ENCODE measurements at places on chromosomes 1 and 21. TPM values are rescaled to one million over a fixed set of nuclear protein-coding genes. Genes with fewer than 3 reads are reported as not detected.

The S100B gene
- 1.0 TPM for total RNA-seq

DNA sequence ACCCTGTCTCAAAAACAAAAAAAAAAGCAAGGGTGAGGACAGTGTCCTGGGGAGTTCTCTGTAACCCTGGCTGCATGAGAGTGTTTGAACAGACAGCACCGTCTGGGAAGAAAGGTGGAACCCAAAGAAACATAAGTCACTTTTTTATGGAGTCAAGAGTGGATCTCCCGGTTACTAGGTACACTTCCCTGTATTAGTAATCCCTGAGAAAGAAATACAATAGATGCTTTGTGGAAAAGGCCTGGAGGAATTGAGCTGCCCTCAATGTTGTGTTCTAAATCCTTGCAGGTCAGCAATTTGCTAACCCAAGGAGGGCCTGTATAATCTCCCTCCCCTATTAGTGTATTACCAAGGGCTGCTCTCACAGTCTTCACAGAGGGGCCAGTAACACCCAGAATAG is 16.6 kb downstream of the DEGS1 start:
- no peak overlapping the region for H3K27ac ChIP-seq
- no peaks in the 10 kb centered on the region for H3K27me3 ChIP-seq
- DNase-seq: no peak
- peaks cover 4% of the 10 kb centered on the region for H3K36me3 ChIP-seq
- H3K4me3 ChIP-seq: no peak overlapping the region

The CFHR3 gene
- total RNA-seq: not detected

The ZMYND12 gene
- 0.23 TPM for total RNA-seq

DNA sequence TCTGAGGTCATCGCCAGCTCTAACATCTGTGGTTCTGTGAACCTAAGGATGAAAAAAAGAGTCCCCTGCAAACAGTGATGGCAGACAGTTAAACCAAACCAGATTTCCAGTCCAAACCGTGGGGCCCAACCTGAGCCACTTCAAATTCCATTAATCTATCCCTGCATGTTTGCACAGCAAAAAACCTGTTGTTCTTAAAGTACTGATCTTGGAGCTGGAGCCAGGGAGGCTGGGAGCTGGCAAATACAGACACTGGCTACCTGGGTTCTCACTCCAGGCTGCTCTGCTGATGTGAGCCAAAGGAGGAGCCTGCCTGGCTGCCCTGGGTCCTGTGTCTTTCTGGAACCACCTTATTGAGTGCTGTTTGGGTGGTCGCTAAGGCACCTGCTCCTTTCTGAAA is 16.4 kb downstream of the LDLRAD1 start:
- no peak overlapping the region for H3K4me3 ChIP-seq
- no peaks in the 10 kb centered on the region for H3K36me3 ChIP-seq
- no peak for DNase-seq

The PTPN22 gene
- total RNA-seq: 1.3 TPM

GRCh38 chr1:21763694-21764419 is 19.1 kb downstream of the USP48 start:
- no peak overlapping the region for H3K27ac ChIP-seq
- DNase-seq: no peak
- H3K27me3 ChIP-seq: no peaks in the 10 kb centered on the region
- peaks cover 9% of the 10 kb centered on the region for H3K4me1 ChIP-seq
- no peak overlapping the region for H3K4me3 ChIP-seq
- no peaks in the 10 kb centered on the region for H3K36me3 ChIP-seq

The DDR2 gene
- 15.3 TPM for total RNA-seq

- H3K27ac ChIP-seq: no peak overlapping the region
- H3K36me3 ChIP-seq: peaks cover 2% of the 10 kb centered on the region
- H3K4me3 ChIP-seq: no peak overlapping the region
Measured at GRCh38 chr1:9874959-9875635, 35.0 kb downstream of the CTNNBIP1 start.

Measured in astrocyte (in vitro differentiated cells and primary cell).